Fibroblast of skin of scalp (primary cell): ENCODE measurements at places on chromosomes 16 and 17.

DNA sequence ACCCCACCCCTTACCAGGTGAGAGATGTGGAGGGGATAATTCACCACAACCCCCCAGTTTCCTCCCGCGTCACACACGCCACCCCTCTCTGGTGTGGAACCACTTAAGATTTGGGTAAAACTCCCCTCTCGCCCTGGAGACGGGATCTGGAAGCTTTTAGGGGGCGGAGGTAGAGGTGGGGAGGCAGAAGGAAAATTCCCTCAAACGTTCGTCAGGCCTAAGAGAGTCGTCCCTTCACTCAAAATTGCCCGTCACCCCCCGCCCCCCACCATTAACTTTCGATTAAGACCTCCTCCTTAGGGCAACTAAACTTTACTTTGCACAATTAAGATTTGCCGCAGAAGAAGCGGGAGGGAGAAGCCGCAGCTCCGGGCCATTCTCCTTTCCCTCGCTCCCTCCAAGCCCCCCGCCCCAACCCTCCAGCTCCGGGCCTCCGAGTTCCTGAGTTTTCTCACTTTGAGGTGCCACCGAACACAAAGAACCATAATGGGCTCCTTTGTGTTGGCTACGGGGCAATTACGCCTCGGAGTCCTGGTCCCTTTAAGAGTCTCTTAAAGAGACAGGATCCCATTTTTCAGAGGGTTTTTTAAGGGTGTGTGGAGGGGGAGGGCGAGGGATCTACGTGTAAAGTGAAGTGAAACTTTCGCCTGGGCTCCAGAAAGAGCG is 985 bp upstream of the FZD2 start:
- DNase-seq, result peak; percentile 79

DNA sequence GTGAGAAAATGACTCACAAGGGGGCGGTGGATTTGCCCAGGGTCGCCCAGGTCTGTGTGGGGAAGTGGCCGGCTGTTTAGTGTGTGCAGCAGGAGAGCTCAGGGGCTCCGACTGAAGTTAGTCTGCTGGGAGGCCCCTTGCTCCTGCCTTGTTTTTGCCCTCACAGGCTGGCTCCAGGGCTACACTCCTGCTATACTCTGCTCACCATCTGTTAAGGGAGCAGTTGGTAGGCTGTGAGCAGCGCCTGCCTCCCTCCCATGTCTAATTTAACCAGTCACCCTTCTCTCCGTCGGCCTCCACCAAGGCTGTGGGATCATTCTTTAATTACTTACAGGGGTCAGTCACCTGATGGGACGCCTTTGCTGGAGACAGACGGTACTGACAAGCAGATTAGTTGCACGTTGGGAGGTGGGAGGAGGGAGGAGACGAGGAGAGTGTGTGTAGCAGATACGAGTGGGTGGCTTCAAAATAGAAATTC is 35.5 kb downstream of the KSR1 start:
- no peak for DNase-seq

DNA sequence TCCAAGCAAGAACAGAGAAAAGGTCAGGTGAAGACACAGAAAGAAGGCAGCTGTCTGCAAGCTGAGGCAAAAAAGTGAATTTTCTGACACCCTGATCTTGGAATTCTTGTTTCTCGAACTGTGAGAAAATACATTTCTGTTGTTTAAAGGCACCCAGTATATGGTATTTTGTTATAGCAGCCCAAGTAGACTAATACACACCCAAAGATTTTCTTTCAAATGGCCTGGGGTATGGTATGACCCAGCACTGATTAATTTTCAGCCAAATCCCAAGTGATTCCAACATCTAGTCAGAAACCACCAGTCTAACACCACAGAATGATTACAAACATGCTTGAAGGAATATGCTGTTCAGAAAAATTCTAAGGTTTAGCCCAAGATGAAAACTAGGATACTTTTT is 36.8 kb downstream of the TRIM37 start:
- DNase-seq, result no peak

DNA sequence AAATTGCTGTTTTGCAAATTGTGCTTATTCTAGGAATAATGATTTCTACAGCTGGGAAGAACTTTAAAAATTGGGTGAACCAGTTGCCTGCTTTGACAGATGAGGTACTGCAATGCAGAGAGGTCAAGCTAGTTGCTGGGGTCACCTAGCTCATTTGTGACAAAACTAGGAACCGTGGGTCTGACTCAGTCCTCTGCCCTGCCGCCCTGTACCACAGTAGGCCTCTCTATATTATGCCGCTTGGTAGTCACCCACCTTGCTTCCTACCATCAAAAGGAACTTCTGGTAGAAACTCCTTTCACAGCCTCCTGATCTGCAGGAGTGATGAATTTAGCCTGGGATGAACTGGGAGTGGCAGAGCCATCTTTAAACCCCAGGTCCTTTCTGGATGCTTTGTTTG is 105.7 kb downstream of the PITPNC1 start:
- no peak for DNase-seq

- DNase-seq, result no peak
Observed at GRCh38 chr16:5036228-5037156, 2.8 kb upstream of the NAGPA start.

DNA sequence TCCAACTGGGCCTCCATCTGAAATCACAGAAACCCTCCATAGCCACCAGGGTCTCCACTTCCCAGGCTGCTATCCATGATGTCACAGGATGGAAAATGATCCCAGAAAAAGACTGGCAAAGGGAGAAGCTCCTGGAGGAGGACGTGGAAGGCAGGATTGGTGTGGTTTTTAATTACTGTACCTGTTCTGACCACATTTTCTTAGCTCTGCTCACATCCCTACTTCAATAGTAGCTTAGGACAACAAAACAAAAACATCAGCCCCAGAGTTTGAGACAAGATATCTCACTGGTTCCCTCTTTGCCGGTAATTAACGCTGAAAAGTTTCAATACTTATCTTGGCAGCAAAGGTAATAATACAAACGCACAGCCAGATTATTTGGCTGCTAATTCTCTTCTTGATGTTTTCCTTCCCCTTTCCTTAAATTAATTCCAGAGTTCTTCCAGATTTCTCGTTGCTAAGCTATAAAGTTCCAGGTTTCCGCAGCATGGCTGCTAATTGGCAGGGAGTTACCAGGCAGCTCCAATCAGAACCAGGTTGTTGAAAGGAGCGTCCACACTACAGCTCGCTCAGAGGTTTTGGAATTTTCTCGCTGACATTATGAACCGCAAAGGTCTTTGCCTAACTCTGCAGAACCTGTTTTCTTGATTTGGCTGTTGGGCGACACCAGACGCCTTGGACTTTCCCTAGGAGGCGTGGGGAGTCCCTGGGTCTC is 263.4 kb downstream of the MRTFB start:
- peak; percentile 47 for DNase-seq
